ENCODE measurements at places on chromosomes 7 and 10.
A peak's percentile ranks its signal among the peaks of the same experiment; 100 is the strongest.

GRCh38 chr7:17852361-17852760, 87.9 kb downstream of the SNX13 start:
- no peak for DNase-seq

DNA sequence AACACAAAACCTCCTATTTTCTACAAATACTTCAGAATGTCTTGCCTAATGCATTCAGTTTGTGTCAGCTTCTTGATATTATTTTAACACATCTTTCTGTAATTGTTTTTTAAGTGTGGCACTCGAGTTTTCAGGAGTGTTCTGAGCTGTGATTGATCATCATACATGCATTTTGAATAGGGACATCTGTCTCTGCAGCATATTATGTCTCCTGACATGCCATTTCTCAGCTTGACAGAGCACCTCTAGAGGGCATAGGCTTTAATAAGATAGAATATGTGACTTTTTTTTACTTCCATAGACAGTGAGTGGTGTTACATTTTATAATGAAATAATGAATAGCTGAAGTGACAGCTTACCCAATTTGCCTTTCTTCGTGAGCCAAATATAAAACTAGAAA, 219.2 kb upstream of the HDAC9 start:
- no peak for DNase-seq

DNA sequence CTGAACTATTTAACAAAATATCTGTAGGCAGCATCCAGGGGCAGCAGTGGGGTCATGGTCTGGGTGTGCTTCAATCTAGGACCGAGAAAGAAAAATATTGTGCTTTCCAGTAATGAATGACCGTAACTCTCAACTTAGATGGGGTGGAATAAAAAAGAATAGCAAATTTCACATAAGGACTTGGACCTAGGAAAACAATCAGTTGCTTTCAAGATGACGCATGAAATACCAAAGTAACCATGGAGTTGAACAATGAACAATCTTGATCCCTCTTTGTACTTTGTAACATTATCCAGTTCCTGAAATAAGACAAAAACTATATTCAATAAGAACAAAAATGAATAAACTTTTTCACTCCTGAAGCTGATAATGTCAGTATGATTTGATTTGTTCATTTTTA, 167.1 kb downstream of the C7orf25 start:
- no peak for DNase-seq

DNA sequence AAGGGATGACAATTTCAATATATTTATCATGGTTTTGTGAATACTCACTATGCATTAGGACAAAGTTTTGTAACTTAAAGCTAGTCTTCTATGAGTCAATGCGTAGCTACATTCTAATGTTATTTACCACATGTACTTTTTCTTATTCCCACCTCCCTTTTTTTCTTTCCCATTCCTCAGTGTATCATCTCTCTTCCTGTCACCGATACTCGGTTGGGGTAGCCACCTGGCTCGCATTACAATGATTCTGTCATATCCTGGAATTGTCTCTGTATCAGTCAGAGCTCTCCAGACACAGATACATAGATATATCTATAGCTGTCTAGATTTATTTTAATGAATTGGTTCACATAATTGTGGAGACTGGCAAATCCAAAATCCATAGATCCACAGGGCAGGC, 9.8 kb upstream of the RALA start:
- DNase-seq: no peak

DNA sequence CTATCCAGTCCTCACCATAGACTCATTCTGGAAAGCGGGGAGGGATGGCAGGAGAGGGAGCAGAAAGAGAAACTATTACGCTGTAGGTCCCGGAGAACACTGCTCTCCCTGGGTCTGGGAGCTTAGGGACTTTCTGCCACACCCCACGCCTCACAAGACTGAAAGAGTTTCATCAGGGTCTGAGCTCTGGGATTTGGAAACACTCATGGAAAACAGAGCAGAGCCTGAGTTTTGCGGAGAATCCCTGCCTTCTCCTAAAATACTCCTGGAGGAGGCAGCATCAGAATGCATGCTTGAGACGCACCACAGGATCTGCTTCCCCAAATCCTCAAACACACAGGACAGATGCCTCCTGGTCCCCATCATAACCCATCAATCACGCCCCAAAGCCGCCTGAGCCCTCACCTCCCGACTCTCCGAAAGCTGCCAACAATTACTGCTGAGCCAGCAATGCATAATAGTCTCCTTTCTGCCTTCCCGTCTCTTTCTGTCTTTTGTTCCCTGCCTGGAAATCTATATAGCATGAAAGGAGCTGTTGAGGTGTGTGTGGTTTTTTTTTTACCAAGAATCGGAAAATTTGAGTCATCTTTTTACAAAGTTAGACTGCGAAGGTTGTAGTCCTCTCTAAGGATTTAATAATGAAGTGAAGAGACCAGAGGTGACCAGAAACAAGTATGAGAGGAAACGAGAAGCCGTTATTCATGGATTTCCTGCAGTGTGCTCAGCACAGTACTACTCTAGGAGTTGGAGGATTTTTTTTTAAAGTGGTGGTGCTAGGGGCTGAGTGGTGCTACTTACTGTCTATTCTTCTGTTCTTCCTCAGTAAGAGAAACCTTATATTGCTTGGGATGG, 37.7 kb downstream of the ASB13 start:
- DNase-seq: no peak

GRCh38 chr10:67086327-67087134, 160.7 kb downstream of the LRRTM3 start:
- DNase-seq: no peak

DNA sequence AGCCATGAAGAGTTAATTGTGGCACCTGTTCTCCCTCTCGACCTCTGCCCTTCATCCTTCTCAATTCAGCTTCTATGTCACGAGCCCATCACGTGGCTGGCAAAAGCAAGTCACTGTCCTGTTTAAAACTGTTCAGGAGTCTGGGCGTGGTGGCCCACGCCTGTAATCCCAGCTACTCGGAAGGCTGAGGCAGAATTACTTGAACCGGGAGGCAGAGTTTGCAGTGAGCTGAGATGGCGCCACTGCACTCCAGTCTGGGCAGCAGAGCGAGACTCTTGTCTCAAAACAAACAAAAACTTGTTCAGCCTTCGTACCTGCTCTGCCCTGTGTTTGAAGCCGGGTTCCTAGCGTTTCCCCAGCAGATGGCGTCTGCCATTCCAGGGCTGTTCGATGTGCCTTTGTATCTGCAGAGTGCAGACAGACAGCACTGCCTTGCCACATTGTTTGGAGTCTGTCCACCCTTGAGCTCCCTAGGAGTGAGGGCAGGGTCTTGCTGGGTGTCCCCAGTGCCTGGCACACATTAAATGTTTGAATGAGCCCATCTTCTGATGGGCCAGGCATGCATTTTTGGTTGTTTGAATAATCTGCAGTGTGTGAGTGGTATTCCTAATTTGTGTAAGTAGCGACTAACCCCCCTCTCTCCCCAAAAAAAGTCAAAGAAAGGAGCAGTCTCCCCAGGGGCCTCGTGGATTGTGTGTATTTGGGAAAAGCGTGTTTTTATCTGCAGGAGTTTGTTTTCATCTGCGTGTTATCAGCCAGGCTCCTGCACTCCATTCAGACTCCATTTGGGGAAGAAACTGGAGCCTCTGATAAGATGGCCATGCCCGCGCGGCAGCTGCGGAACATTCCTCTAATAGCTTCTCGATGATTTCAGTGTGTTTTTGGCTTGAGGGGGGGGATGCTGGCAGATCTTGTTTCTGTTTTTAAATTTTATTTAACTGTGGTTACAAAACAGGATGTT, 61.2 kb downstream of the DNAJB6 start:
- no peak for DNase-seq

DNA sequence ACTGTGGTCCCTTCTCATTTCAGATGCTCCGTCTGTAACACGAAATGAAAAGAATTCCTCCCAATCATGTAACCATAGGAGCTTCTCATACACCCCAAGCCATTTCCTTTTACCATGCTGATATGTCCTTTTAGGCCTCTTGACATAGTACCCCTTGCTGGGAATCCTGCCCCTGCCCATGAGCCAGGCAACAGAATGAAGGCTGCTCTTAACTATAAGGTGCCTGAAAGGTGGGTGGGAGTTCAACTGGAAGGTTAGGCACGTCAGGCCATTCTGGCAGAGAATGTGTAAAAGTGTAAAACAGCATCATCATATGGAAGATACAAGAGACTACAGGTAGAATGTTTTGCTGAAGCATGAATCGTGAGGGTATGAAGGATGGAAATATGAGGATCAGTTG, 22.5 kb downstream of the IL2RA start:
- no peak for DNase-seq

- no peak for DNase-seq
Observed at GRCh38 chr7:17019106-17019505, 137.3 kb upstream of the AGR3 start.

DNA sequence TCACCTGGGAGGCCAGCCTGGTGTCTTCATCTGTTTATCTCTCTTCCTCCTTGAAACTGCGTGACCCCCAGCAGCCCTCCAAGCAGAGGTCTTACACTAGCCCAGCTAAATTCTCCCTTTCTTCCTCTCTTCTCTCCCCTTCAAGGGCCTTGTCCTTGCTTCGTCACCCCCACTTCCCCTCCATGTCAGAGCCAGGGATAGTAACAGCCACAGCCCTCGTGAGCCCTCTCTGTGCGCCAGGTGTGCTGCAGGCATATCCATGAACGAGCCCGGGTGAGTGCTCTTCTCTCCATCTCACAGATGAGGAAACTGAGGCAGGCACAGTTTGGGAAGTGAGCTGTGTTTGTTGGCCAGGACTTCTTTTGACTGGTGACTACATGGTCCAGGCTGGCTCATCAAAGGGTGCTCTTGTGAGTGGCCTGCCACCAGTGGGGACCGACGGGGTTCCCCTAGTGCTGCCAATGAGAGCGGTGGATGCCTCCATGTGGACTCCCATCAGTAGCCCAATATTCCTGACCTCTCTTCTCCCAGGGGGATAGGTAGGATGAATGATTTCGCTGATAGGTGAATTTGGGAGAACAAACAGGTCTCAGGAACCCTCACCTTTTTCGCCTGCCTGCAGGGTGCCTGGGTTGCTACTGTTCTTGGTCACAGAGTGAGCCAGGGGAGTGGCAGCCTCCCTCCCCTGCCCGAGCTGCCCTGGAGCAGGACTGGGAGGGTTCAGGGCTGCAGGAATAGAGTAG, 38.1 kb downstream of the ADRA2A start:
- peak; percentile 29 for DNase-seq

- DNase-seq: no peak
Observed at GRCh38 chr7:108045669-108046068, 42.7 kb upstream of the LAMB1 start.

- no peak for DNase-seq
Observed at GRCh38 chr10:132283604-132284382, 24.0 kb downstream of the STK32C start.

GRCh38 chr10:76033457-76034196, 602.2 kb downstream of the LRMDA start:
- DNase-seq: no peak

DNA sequence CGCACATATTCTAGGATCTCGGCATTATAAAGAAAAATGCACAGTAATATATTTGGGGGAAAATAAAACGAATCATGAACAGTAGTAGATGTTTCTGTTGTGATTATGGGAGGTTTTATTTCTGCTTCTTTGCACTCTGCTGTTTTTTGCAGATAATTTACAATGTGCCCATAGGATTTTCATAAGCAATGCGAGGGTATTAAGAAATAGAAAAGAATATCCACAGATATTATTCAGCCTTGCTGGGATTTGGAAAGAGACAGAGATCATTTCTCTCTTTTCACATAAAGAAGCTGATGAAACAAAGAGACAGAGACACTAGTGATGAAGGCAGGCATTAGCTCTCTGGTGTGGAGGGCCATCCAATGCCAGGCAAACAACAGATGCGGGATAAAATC, 158.6 kb downstream of the KCNMA1 start:
- no peak for DNase-seq

- no peak for DNase-seq
Observed at GRCh38 chr10:7906128-7906527, 87.8 kb downstream of the TAF3 start.

GRCh38 chr10:14543046-14543903, 212.6 kb upstream of the FRMD4A start:
- peak; percentile 47 for DNase-seq

- no peak for DNase-seq
Observed at GRCh38 chr10:121772884-121773283, 154.9 kb downstream of the ATE1 start.

- no peak for DNase-seq
Observed at GRCh38 chr7:74012842-74013249, 15.1 kb upstream of the ELN start.

GRCh38 chr10:99532687-99533495, at the start of gene NKX2-3:
Gene NKX2-3 (plus strand): TSS chr10:99532942. CDS start chr10:99533132, 190 bp downstream.
- peak; percentile 83 for DNase-seq

DNA sequence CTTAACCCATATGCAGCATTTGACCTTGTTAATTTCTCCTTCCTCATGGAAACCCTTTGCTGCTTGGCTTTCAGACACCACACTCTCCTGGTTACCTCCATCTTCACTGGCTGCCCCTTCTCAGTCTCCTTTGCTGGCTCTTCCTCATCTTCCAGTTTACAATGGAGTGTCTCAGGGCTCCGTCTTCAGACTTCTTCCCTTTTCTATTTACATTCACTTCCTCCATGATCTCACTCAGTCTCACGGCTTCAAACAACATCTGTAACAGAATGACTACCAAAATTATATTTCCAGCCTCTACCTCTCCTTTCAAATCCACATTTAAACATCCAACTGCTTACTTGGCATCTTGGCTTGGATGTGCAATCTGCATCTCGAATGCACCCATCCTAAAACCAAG, 140.4 kb downstream of the DKK1 start:
- DNase-seq: no peak

DNA sequence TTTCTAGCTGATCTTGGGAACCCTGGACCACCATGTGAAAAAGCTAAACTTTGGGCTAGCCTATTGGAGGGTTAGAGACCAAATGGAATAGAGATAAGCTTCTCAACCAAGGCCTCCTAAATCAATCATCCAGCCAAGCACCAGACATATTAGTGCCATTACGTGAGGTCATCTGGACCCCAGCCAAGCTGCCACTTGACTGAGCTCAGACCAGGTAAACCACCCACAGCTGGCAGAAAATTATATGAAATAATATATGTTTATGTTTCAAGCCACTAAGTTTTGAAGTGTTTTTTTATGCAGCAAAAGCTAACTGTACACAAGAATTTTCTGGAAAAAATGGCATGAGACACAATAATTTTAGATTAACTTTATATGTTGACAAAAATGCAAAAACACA, 82.6 kb upstream of the PCGF5 start:
- no peak for DNase-seq

DNA sequence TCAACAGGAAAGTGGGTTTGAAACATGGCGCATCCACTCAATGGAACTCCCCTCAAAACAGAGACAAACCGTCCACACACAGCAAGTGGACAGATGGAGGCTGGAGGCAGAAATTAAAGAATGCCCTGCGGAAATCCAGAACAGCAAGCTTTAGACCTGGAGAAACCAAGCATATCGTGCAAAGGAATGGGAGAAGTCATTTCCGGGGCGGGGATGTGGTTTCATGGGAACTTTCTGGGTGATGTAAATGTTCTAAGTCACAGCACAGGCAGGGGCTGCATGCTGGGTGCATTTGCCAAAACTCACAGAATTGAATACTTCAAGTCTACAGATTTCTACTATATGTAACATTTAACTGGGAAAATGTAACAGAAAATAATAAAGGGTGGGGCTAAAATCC, 213.0 kb downstream of the PTPRN2 start:
- DNase-seq: no peak
